ENCODE measurements at places on chromosomes 4 and X.

DNA sequence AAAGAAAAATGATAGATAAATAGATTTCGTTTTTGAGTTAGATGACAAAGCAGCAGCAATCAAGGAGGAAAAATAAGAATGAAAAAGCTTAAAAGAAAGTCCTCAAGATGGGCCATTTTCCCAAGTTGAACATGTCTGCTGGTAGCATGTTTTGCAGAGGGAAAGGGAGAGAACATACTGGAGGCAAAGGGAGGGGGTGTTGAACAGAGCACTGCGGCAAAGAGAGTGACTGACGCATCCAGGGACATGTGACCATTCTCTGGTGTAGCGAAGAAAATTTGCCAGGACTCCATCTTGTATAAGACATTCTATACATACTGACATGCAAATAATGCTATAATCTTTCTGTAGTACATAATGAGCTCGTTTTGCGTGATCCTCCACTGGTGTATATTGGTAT, 1.2 kb downstream of the LINC00632 start:
- DNase-seq: no peak

DNA sequence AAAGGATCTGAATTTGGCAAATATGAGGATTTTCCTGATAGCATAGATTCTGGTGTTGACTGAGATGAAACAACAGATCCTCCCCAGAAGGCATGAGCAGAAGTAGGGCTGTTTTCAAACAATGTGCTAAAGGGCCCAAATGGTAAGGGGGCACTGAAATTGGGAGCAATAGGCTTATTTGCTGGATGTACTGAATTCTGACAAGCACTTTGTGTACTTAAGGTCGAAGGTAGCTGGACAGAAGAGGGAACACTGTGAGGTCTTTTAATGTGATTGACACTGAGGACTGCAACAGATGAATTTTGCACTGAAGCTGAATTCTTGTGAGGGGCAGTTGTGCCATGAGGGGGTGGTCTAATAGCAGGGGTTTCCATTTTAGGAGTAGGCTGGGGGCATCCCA, 21.2 kb upstream of the COX18 start:
- DNase-seq: no peak

- no peak for DNase-seq
Measured at GRCh38 chr4:5940470-5941203, 47.8 kb upstream of the CRMP1 start.

GRCh38 chrX:50618788-50619558, 148.3 kb upstream of the DGKK start:
- no peak for DNase-seq

DNA sequence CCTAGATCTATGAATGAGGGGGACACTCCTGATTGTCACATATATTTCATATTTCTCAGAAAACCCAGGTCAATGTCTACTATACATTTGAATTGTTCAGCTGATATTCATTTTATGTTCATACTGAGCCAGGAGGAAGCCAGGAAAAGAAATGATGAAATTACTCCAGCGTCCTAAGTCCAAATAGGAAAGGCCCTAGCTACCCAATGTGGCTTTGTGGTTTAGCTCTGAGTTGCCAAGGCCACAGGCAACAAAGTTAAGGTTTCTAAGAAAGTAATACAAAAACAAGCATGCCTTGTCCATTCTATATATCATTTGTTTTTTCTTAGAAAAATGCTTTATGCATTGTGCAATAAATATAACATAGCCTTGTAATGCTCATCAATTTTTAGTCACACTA, 4.5 kb upstream of the CSN2 start:
- no peak for DNase-seq

DNA sequence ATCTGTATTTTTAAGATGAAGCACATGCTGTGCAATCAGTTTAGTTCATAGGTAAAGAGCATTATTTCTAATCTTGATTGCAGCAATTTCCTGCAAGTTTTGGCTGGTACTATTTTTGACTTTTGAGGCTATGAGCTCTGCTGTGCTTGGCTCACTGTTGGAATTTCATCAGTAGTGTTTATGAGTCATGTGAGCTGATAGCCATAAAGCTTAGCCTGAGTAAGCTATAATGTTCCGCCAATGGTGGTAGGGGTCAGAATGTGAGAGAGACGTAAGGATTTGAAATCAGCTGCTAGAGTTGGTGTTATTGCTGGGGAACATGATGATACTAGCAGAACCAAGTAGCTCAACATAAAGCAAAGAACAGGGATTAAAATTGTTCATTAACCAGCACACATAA, 590.9 kb upstream of the GNPDA2 start:
- DNase-seq: no peak

GRCh38 chr4:135545616-135546317, 1344.2 kb upstream of the PABPC4L start:
- no peak for DNase-seq

Data from stimulated activated CD8-positive, alpha-beta memory T cell treated with anti-CD3 and anti-CD28 coated beads, Interleukin-7, amount 100 ng/mL, for 24 hours (primary cell).